Inflammatory macrophage (primary cell): ENCODE measurements at places on chromosomes 12 and 14.

GRCh38 chr12:66965621-66966020 lies 286.7 kb upstream of the GRIP1 start:
- DNase-seq: no peak

DNA sequence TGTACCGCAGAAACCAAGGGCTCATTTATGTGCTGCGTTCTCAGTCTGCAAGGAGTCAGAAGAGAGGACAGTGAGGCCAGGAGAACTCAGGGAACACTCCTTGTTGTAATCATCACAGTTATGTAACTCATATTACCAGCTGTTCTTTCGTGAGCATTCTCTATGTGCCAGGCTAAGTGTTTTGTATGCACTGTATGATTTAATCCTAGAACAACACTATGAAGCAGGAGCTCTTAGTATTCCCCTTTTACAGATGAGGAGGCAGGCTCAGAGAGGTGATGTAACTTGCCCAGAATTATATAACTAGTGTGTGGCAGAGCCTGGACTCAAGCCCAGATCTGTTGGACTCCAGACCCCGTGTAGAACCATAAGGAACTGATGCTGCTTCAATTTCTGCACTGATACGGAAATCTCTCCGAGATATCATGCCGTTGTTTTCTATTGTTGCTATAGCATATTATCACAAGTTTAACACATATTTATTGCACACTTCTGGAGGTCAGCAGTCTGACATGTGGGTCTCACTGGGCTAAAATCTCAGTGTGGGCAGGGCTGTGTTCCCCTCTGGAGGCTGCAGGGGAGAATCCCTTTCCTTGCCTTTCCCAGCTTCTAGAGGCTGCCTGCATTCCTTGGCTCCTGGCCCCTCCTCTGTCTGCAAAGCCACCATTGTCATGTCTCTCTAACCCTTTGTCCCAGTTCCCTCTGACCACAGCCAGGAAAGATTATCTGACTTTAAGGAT lies 16.3 kb upstream of the CD9 start:
- peak; percentile 84 for DNase-seq

DNA sequence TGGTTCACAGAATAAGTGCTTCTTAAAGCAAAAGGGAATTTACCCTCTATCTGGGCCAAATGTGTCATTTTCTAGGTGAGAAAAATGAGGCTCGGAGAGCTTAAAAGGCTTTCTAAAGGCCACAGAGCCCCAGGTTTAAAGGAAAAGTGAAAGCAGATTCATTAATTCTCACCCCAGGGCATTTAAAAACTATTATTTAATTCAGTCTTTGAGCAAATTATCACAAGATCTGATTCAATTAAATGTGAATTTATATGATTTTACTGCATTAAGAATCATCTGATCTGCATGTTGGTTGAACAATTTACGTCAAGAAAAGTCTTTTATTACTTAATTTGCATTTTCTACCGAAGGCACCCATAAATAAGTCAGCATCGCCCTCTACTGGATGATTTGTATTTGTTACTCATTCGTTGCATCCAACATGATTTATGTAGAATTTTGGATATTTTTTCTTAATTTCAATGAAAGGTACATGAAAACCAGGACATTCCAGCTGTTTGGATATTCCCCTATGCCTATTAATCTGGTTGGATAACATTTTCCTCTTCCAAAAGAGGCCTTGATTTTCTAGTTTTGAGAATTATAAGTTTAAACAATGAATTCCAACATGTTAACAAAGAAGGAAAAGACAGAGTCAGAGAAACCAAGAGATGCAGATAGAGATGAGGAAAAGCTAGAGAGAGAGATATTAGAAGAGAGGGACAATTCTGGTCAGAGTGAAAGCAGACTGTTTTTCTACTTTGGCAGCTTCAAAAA lies 19.1 kb upstream of the DHRS7 start:
- DNase-seq: peak; percentile 82

- no peak for DNase-seq
Measured at GRCh38 chr12:69998011-69998410, 173.0 kb downstream of the MYRFL start.

- no peak for DNase-seq
Measured at GRCh38 chr14:54440037-54440436, 1.1 kb downstream of the CNIH1 start.

- DNase-seq: no peak
Measured at GRCh38 chr14:91402771-91403600, 14.6 kb downstream of the CCDC88C start.

DNA sequence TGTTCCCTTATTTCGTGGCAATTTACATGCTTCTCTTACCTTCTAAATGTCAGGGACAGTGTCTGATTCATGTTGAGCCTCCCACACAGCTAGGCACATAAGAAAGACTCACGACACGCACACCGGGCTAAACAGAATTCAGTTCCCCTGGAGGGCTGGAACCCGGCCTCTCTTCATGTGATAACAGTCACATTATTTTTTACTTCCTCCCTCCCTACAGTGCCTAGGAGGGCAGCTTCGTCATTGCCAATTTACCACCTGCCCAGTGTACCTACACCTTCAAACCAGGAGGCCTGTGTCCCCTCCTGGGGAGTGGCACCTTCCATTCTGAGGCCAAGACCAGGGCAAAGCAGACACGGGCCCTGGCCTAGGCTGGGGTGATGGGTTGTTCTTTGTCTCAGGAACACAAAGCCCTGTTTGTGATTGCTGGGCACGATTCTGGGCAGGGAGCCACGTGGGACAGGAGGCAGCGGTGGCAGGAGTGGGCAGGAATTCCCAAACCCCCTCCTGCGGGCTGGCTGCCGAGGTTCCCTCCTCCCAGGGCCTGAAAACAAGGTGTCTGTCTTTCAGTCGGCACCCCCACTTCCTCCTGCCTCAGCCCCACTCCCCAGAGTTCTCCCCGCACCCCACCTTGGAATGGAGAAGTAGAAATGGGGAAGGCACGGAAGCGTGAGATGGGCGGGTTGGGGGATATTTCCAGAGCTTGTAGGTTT lies 6.8 kb upstream of the RASAL1 start:
- peak; percentile 84 for DNase-seq

- no peak for DNase-seq
Measured at GRCh38 chr14:90654831-90655276, 161.4 kb downstream of the TTC7B start.

DNA sequence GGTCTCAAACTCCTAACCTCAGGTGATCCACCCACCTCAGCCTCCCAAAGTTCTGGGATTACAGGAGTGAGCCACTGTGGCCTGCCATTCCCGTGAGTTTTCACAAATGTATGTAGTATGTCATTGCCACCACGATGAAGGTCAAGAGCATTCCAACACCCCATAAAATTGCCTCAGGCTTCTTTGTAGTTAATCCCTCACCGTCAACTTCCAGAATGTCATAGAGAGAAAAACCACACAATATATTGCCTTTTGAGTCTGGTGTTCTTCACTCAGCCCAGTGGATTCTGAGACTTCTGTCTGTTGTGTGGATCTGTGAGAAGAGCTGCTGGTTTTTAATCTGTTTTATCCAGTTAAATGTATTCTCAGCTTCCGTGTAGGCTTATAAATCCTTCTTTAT lies 12.6 kb upstream of the CFAP251 start:
- DNase-seq: no peak

- no peak for DNase-seq
Measured at GRCh38 chr12:15834575-15834974, 45.4 kb upstream of the EPS8 start.

DNA sequence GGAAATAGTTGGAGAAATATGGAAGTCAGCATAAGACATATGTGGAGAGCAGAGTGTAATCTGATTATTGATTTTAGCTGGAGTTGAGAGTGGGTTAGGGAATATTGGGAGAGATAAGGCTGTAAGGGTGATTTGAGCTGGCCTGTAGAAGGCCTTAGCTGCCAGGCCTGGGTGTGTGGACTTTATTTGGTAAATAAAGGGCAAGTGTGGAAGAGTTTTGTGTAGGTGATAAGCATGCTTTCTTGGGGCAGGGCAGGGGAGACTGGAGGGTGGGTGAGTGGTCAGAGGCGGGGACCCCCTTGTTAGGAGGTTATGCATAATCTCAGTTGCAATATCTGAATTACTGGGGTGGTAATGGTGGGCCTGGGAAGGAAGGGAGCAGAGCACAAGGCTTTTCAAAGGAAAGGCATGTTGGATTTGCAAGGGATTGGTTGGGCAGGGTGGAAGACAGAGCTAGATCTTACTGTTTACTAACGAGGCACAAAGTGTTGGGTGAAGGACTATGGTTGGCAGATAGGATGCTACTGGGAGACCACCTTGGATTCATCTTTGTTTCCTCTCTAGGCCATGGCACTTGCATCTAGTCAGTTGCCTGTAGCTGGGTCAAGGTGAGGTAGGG lies 5.5 kb downstream of the KHNYN start:
- DNase-seq: no peak

- DNase-seq: no peak
Measured at GRCh38 chr12:111638556-111638955, 39.4 kb upstream of the ATXN2 start.

- no peak for DNase-seq
Measured at GRCh38 chr14:90924621-90925340, 108.6 kb upstream of the TTC7B start.

DNA sequence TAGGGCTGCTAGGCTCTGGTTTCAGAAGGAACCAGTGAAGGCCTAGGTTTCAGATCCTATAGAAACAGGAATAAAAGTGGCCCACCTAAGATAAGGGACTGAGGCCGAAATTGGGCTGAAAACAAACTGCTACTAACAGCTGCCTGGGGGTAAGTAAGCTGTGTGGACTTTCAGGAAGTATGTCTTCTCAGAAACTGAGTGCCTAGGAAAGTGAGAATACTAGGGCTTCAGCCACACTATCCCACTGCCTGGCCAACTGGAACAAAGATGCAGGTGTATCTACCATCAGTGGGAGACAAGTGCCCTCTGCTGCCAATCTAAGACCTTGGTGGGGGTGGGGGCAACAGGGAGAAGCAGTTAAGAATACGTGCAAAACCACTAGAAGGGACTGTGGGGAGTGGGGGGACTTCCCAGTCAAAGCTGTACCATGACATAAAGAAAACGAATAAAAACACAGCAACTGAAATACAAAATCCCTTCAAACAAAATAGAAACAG lies 82.5 kb downstream of the MED13L start:
- DNase-seq: no peak

DNA sequence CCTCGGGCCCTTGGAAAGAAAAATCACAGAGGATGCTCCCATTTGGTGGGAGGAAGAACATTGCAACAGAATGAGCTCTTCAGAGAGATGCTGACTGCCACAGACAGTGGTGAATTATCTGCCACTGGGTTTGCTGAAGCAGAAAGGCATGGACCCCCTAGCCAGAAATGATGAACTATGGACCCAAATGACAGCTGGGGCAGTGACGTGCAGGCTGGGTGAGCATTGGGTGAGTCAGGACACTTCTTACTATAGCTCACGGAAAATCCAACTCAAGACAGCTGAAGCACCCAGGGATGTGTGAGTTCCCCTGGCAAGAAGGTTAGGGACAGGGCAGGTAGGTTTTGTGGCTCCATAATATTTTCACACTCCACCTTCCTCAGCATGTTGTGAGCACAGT lies 993.2 kb downstream of the BCL11B start:
- no peak for DNase-seq

- no peak for DNase-seq
Measured at GRCh38 chr12:124094733-124095132, 121.7 kb downstream of the ZNF664 start.

DNA sequence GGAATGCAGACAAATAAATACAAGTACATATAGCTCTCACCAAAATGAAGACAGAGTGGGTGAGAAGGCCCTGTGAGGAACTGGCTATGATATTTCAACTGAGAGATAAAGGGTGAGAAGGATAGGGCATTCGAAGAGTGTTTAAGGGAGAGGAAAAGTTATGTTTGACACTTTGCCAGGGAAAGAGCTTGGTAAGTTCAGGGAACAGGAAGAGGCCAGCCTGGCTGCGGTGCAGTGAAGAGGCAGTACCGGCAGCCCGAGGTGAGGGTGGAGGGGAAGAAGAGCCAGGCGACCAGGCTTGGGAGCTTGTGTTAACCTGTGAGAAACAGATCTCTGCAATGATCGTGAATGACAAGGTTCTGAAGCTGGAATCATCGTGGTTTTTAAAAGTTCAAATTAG lies 84.7 kb upstream of the RFX4 start:
- DNase-seq: no peak

GRCh38 chr12:32124637-32125036 lies 18.0 kb downstream of the BICD1 start:
- DNase-seq: no peak

- DNase-seq: no peak
Measured at GRCh38 chr14:101082036-101082435, 178.5 kb upstream of the RTL1 start.

- peak; percentile 10 for DNase-seq
Measured at GRCh38 chr12:106744600-106744999, 29.9 kb upstream of the RIC8B start.
